ENCODE measurements at places on chromosomes 7 and 10.

DNA sequence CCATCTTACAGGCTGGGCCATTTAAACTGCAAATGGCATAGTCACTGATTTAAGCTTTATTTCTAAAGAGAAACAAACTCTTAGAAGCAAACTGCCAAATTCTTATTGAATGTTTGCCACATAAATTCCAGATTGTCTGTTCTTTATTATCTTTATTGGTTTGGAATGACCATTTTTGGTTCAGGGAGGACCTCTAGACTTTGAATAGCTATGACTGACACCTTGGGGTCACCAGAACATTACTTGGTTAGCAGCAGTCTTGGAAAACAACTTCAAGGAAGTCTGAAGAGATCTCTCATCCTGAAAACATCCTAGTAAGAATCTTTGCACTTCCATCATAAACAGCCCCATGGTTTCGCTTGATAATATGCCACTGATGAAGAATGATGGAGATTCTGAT lies 197.1 kb downstream of the SUGCT start:
- DNase-seq, result peak; percentile 35

DNA sequence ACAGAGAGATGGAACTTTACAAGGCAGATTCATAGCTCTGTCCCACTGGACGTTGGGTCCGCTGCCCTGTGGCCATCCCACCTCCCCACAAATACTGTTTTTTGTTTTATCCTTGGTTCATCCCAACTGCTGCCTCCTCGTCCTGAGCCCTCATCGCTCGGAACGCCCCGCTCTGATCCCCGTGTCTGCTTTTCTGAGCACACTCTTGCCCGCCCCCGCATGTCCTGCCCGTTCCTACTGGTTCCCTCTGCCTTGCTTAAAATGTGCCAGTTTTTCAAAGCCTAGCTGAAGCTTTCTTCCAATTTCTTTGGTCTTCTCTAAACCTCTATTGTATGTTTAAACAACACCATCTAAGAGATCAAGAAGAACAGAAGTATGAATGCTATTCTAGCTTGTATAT lies 19.4 kb downstream of the RNF32 start:
- DNase-seq, result no peak

- no peak for DNase-seq
Observed at GRCh38 chr7:85564861-85565260, 378.0 kb upstream of the SEMA3D start.

DNA sequence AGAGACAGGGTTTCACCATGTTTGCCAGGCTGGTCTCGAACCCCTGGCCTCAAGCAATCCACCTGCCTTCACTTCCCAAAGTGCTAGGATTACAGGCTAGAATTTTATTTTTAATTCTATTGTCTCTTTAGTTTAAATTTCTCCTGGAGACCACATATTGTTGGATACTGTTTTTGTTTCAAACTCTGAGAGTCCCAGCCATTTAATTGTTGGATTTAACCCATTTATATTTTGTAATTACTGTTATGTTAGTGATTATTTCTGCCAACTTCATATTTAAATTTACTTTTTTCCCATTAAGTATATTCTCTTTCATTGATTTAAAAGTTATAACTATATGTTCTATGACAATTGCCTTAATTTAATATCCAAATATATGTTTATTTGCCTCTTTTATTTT lies 185.6 kb downstream of the ZNF248 start:
- no peak for DNase-seq

Data from brain microvascular endothelial cell (primary cell).